ENCODE measurements at places on chromosomes 6 and 20. TPM values are rescaled to one million over a fixed set of nuclear protein-coding genes. Genes with fewer than 3 reads are reported as not detected.

Gene MICAL1
- 35.2 TPM for polyA plus RNA-seq

DNA sequence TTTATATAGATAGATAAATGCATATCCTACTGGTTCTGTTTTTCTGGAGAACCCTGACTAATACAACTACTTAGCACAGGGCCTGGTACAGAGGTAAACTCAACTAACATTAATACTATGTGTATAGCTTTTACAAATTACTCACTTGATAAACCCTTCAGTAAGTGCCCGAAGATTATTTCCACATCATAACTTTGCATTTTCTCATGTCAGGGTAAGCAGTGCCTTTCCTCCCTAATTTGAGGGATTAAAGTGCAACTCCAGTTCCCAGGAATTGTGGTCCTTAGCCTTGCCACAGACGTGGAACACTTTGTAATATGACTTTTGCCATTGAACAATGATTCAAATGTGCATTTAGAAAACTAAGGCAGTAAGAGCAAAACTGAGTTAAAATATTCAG is 147.5 kb upstream of the SMLR1 start:
- H3K27me3 ChIP-seq = no peaks in the 10 kb centered on the region
- H3K36me3 ChIP-seq = no peaks in the 10 kb centered on the region
- peaks cover 14% of the 10 kb centered on the region for H3K4me1 ChIP-seq
- no peak overlapping the region for H3K4me3 ChIP-seq
- no peak for DNase-seq

DNA sequence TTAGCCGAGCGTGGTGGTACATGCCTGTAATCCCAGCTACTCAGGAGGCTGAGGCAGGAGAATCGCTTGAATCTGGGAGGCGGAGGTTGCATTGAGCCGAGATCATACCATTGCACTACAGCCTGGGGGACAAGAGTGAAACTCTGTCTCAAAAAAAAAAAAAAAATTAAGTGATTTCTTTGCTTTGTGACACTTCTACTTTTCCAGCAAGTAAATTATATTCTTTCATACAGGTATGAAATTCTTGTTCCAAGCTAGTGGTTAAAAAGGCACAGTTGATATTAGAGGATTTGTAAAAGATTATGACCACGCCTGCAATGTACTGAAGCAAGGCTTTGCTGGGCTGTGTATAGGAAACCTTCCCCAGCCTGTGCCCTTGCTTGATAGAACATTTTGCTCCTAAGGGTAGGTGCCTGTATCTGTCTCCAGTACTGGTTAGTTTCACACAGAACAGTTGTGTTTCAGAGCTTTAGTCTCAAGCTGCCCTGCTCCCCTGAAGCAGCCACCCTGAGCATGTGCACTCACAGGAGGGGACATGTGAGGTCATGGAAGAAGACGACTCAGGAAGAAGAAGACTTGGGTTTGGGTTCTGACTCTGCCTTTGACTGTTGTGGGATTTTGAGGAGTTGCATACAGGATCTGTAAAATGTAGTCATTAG is 10.2 kb downstream of the PTPN1 start:
- no peaks in the 10 kb centered on the region for H3K27me3 ChIP-seq
- peaks cover 34% of the 10 kb centered on the region for H3K4me1 ChIP-seq
- no peak overlapping the region for H3K27ac ChIP-seq

DNA sequence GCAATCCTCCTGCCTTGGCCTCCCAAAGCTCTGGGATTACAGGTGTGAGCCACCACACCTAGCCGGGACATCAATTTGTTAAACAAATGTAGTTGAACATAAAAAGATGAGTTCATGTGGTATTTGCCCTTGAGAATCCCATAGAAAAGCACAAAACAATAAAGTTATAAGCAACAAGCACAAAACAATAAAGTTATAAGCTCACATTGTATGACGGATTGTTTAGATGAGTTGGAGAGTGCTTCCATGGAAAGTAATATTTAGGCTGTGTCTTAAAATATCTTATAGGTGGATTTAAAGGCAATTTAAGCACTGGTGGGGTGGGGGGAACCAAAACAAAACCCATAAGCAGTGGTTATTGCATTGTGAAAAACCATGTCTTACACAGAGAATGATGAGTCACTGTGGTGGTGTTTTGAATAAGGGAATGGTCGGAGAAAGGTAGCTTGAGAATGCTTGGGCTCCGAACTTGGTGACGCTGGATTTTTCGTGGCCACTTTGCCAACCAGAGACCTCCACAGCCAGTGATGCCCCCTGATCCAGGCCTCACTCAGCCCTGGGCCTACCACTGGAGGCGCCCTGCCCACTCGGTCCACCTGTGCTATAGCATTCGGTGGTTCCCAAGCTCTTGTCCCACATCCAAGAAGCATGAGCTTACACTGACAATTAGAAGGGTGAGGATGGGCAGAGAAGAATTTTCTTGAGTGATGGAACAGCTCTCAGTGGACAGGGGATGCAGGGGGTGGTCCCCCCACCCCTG is 256.0 kb downstream of the CDKAL1 start:
- no peaks in the 10 kb centered on the region for H3K36me3 ChIP-seq
- no peaks in the 10 kb centered on the region for H3K4me1 ChIP-seq
- H3K4me3 ChIP-seq = no peak overlapping the region
- DNase-seq = no peak
- no peaks in the 10 kb centered on the region for H3K27me3 ChIP-seq

DNA sequence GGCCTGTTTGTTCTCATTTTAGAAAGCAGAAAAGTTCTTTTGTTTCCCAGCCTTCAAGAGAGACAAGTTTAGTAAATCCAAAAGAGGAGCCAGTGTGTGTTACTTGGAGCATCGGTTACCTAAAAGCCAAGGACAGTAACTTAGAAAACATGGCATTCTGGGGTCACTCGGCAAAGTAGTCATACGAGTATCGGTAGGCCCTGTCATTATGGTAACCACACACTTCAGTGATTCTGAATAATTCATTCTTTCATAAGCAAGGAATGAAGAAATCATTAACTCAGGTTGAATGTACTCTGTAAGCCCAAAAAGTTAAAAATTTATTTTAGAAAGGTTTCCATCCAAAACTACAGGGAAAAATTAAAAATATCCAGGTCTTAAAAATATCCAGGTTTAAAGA is 34.0 kb downstream of the CNKSR3 start:
- H3K27me3 ChIP-seq = no peaks in the 10 kb centered on the region
- H3K4me1 ChIP-seq = no peaks in the 10 kb centered on the region
- no peak overlapping the region for H3K27ac ChIP-seq
- H3K36me3 ChIP-seq = no peaks in the 10 kb centered on the region
- no peak overlapping the region for H3K4me3 ChIP-seq

DNA sequence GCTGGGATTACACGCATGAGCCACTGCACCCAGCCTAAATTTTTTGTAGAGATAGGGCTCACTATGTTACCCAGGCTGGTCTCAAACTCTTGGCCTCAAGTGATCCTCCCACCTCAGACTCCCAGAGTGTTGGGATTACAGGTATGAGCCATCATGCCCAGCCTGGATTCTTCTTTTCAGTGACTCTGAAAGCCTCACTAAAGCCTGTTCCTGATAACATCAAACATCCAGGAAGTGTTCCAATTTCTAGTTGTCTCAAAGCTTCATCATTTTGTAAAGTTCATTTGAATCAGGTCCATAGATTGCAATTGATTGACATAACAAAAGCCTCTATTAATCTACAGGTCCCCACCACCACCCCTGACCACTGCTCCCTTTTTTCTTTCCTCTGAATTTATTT is 29.2 kb upstream of the CHMP4B start:
- H3K4me1 ChIP-seq = no peaks in the 10 kb centered on the region
- no peak for DNase-seq
- no peak overlapping the region for H3K4me3 ChIP-seq
- no peaks in the 10 kb centered on the region for H3K27me3 ChIP-seq
- H3K36me3 ChIP-seq = no peaks in the 10 kb centered on the region

Gene RNASET2
- polyA plus RNA-seq = 56.0 TPM

Gene BPIFA1
- not detected for polyA plus RNA-seq

Gene SMOC2
- polyA plus RNA-seq = 8.3 TPM

DNA sequence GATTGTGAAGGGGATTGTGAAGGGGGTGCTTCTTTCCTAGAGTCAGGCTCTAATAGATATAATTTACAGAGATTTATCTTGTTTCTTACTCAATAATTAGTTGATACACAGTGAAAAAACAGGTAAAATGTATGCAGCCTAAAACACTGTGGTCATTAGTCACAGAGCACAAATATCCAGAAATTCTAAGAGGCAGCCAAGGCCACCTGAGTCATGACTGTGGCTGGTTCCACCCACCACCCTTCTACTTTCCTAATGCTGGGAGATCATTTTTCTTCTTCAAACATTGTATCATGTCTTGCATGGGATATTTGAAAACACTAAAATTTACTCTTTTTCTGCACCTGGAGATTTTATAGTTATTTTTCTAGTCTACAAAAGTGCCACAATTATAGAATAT is 181.6 kb downstream of the OTOR start:
- H3K36me3 ChIP-seq = no peaks in the 10 kb centered on the region

- no peaks in the 10 kb centered on the region for H3K36me3 ChIP-seq
- H3K4me1 ChIP-seq = no peaks in the 10 kb centered on the region
- DNase-seq = no peak
- no peaks in the 10 kb centered on the region for H3K27me3 ChIP-seq
These were observed 63.5 kb downstream of the THBS2 start for GRCh38 chr6:169190144-169190584.

Gene E2F3
- 6.0 TPM for polyA plus RNA-seq

- H3K4me3 ChIP-seq = peak overlapping the region; percentile 32
- H3K27me3 ChIP-seq = no peaks in the 10 kb centered on the region
- H3K36me3 ChIP-seq = no peaks in the 10 kb centered on the region
- DNase-seq = no peak
- peaks cover 35% of the 10 kb centered on the region for H3K4me1 ChIP-seq
- peak overlapping the region; percentile 72 for H3K27ac ChIP-seq
These were observed 644 bp downstream of the MAD2L1BP start for GRCh38 chr6:43636308-43636659.

DNA sequence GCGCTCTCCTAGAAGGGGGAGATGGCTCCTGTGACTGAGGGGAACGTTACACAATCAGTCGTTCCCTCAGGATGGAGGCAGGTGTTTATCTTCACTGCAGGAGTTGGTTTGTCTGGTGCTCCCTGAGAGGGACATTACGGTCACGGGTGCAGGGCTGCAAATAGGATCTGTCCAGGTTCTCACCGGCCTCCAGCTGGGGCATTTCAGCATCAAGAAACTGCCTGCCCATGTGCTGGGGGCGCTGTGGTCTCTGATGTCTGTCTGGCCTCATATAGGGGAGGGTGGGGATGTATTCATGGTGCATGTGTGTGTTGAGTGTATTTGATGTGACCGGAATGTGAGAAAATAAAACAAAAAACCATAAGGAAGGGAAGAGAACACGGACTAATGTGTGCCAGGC is 77.1 kb downstream of the TBC1D7 start:
- no peaks in the 10 kb centered on the region for H3K27me3 ChIP-seq
- DNase-seq = no peak
- no peak overlapping the region for H3K4me3 ChIP-seq
- H3K27ac ChIP-seq = no peak overlapping the region

Gene L3MBTL3
- polyA plus RNA-seq = 13.9 TPM

DNA sequence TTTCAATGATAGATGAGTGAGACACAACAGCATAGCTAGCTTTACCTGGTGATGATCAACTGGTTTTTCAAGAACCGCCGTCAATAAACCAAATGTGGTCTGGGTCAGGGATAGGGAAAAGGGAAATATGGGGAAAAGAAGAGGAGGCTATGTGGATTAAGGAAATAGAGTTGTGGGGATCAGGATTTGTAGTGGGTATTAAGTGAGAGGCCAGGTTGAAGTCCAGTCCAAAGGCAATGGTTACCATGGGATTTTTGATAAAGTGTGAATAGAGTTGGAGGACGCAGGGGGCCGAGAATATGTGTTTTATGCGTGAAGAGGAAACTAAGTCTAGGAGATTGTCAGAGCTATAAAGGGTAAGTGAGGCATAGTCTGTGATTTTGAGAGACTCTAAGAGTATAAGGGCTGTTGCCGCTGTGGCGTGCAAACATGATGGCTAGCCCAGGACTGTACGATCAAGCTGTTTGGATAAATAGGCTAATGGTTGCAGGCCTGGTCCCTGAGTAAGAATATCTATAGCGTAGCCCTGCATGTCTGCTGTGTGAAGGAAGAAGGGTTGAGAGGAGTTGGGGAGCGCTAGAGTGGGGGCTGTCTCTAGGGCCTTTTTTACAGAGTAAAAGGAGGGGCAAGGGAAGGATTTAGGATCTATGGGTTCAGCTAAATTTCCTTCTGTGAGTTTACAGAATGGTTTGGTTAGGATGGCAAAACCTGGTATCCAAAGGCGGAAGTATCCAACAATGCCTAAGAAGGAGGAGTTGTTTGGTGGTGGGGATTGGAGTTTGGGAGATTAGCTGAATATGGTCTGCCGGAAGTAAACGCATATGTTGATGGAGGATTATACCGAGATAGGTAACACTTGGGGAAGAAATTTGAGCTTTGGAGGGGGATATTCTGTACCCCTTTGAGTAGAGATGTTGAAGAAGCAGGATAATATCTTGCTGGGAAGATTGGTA is 749.7 kb upstream of the ADGRB3 start:
- no peak for DNase-seq
- no peaks in the 10 kb centered on the region for H3K36me3 ChIP-seq
- no peaks in the 10 kb centered on the region for H3K27me3 ChIP-seq
- no peak overlapping the region for H3K27ac ChIP-seq

GRCh38 chr20:41669708-41670263 is 51.6 kb upstream of the CHD6 start:
- DNase-seq = no peak
- no peaks in the 10 kb centered on the region for H3K4me1 ChIP-seq
- H3K27me3 ChIP-seq = peaks cover 3% of the 10 kb centered on the region
- no peak overlapping the region for H3K4me3 ChIP-seq
- H3K27ac ChIP-seq = no peak overlapping the region
- H3K36me3 ChIP-seq = no peaks in the 10 kb centered on the region

Gene POFUT1
- polyA plus RNA-seq = 8.5 TPM

DNA sequence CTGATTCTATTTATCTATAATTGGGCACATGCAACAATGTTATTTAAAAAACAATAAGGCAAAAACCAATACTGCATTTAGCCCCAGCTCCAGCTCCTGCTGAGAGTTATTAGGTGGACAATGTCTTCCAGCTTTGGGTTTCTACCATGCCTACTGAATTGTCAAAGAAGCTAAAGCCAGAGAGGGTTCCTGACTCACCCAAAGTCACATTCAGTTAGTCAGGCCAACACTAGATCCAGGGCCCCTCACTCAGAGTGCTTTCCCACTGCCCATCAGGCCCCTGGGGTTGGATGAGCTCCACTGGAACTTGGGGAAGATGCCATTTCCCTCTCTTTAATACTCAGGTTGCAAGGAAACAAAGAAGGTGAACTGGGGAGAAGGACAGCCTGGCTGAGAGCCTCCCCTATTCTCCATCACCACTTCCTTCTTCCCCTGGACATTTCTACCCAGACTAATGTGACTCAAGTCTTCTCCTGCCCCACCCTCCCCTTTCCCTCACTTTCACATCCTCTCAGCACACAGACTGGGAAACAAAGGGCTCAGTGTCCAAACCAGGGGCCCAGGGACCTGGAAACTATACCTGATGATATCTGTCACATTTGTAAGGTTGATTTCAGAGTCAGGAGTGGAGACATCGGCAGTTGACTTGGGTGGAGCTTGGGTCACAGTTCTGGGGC is 6.0 kb downstream of the TREM1 start:
- H3K36me3 ChIP-seq = no peaks in the 10 kb centered on the region
- H3K4me3 ChIP-seq = no peak overlapping the region
- no peak for DNase-seq
- no peaks in the 10 kb centered on the region for H3K27me3 ChIP-seq

Gene ZNF831
- 0.10 TPM for polyA plus RNA-seq

GRCh38 chr6:168581706-168582105 is 140.7 kb downstream of the SMOC2 start:
- no peaks in the 10 kb centered on the region for H3K36me3 ChIP-seq
- H3K27me3 ChIP-seq = peaks cover 4% of the 10 kb centered on the region
- no peak overlapping the region for H3K4me3 ChIP-seq
- H3K27ac ChIP-seq = no peak overlapping the region
- no peak for DNase-seq
- no peaks in the 10 kb centered on the region for H3K4me1 ChIP-seq

Gene SIRPG
- 0.35 TPM for polyA plus RNA-seq

All from adrenal gland (tissue), 19 donors.